ENCODE measurements at places on chromosomes 16 and 17. TPM values are rescaled to one million over a fixed set of nuclear protein-coding genes. Genes with fewer than 3 reads are reported as not detected.

The SPATA22 gene
- not detected for total RNA-seq

The ZNF385C gene
- total RNA-seq, result not detected

The BCAR1 gene
- total RNA-seq, result 0.61 TPM

The GRB7 gene
- total RNA-seq, result 0.64 TPM

DNA sequence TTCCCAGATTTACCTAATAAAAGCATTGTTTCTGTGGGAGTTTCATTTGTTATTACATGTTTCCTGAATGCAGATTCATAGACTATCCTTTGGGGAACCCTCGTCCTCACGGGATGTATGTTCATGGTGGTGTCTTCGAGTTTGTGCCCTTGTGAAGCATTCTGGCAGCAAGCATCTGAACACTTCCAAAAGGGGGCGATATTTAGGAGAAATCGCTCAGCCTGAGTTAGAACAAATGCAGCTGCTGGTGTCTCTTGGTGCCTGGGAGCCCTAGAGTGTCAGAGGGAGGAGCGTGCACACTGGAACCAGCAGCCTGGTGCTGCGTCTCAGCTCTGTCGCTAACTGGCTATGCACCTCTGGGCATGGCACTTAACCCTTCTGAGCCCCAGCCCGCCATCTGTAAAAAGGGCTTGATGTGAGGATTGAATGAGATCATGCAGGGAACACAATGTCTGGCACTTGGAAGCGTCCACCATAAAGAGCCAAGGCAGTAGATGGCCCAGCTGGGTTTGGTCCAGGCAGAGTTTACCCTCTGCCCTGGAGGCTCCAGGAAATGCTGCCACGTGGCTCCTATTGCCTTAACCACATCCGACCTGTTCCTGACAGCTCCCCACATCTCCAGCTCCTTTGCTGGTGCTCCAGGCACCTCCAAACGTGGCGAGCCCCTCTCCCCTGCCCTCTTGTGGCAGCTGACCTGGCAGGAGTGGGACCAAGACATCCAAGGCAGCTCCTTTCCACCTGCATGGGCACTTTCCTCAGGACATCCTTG is 25.0 kb upstream of the C16orf78 start:
- H3K27me3 ChIP-seq, result no peaks in the 10 kb centered on the region
- no peak overlapping the region for H3K4me3 ChIP-seq
- no peak overlapping the region for H3K27ac ChIP-seq
- H3K4me1 ChIP-seq, result no peaks in the 10 kb centered on the region

DNA sequence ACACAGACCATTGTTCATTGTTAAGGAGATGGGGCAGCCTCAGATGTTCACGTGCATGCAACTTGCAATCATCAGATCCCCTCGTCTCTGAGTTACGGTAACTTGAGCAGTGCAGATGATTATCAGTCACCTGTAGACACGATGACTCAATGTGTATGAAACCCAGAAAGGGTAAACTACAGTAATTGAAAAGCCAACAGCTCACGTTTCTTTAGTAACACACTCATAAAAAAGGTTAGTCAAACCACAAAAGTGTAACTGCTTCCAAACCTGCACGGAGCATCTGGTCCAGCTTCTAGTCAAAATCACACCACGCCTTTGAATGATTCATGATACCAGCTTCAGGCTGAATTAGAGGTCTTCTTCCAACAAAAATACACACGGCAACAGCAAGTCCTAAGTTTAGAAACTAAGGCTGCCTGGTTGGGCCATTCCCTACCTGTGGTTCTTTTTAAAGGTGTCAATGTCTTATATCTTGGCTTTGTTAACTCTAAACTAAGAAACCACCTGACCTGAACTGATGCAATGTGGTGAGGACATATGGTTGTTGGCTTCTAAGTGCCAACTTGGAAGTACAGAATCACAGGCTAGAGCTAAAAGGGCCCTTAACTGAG is 32.3 kb downstream of the GRB7 start:
- H3K27me3 ChIP-seq, result no peaks in the 10 kb centered on the region
- peak overlapping the region; percentile 38 for H3K4me3 ChIP-seq
- H3K27ac ChIP-seq, result peak overlapping the region; percentile 56

- no peaks in the 10 kb centered on the region for H3K36me3 ChIP-seq
- no peak for DNase-seq
- no peak overlapping the region for H3K4me3 ChIP-seq
- no peaks in the 10 kb centered on the region for H3K4me1 ChIP-seq
- peaks cover 2% of the 10 kb centered on the region for H3K27me3 ChIP-seq
- H3K27ac ChIP-seq, result no peak overlapping the region
Observed at GRCh38 chr16:65809627-65810026, 556.9 kb upstream of the CDH5 start.

DNA sequence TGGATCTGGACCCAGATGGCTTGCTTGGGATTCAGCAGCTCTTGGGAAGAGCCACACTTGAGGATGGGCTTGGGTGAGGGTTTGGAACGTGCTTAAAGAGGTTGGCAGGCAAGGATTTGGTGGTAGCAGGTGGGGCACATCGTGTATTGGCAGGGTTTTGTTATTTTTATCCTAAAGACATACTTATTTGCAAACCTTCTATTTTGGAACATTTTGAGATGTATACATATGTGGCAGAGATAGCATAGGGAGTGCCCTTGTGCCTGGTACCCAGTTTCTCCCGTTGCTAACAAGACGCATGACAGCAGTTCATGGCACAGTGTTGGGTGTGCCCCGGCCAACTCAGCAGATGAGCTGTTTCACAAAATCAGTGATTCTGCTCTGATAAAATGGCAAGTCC is 9.1 kb downstream of the BANP start:
- peak overlapping the region; percentile 3 for H3K27ac ChIP-seq
- H3K27me3 ChIP-seq, result no peaks in the 10 kb centered on the region
- peaks cover 63% of the 10 kb centered on the region for H3K4me1 ChIP-seq
- peaks cover 23% of the 10 kb centered on the region for H3K36me3 ChIP-seq
- DNase-seq, result no peak

DNA sequence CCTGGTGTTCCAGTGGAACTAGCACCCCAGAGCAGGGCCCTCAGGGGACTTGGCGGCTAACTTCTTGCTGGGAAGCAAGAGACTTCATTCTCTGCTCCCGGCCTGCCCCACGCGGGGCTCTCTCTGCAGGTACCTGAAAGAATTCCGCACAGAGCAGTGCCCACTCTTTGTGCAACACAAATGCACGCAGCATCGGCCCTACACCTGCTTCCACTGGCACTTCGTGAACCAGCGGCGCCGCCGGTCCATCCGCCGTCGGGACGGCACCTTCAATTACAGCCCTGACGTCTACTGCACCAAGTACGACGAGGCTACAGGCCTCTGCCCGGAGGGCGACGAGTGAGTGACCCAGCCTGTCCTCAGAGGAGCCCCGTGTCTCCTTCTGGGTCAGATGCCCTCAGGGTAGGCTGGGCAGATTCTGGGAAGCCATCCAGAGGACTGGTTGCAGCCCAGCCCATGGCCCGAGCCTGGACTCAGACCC is 25.1 kb downstream of the UNK start:
- DNase-seq, result no peak
- H3K27ac ChIP-seq, result no peak overlapping the region
- H3K4me1 ChIP-seq, result no peaks in the 10 kb centered on the region
- peaks cover 9% of the 10 kb centered on the region for H3K36me3 ChIP-seq
- no peak overlapping the region for H3K4me3 ChIP-seq

DNA sequence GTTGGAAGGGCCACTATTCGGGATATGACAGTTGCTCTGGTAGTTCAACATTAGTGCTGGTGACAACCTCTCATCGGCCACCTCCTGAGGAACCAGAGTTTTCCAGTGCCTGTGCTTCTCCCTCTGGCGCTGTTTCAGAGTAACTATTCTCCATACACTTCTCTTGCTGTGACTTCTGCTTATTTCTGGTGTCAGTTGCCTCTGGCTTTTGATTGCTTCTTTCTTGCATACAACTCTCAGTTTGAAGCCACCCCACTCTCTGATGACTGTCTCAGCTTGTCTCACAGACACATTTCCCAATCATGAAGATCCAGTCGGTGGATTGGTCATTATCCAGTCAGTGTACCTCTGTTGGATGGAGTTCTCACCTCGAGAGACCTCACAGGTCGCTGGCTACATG is 3.4 kb upstream of the TM4SF5 start:
- no peaks in the 10 kb centered on the region for H3K36me3 ChIP-seq
- H3K4me3 ChIP-seq, result no peak overlapping the region
- peaks cover 15% of the 10 kb centered on the region for H3K27me3 ChIP-seq
- H3K4me1 ChIP-seq, result peaks cover 13% of the 10 kb centered on the region

DNA sequence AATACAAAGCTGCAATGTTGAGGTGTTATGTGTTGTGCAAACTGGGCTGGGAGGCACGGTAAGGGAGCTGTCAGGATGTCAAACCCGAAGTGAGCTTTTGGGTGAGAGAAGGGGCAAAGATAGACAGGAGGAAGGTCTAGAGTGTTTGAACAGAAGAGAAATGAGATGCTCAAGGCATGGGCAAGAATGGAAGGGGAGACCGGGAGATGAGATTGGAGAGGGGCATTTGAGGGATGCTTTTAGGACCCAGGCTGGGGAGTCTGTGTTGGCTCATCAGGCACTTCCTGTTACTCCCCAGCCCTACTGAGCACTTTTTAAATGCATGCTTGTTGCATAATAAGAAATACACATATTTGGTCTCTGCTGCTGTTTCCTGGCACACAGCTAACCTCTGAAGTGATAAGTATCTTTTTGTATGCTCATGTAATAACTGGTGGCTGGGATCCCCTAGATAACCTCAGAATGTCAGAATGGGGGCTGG is 13.7 kb downstream of the UNC45B start:
- H3K4me3 ChIP-seq, result peak overlapping the region; percentile 62
- DNase-seq, result no peak

- H3K36me3 ChIP-seq, result no peaks in the 10 kb centered on the region
- peaks cover 16% of the 10 kb centered on the region for H3K27me3 ChIP-seq
- no peak overlapping the region for H3K4me3 ChIP-seq
- H3K4me1 ChIP-seq, result no peaks in the 10 kb centered on the region
- DNase-seq, result no peak
Observed at GRCh38 chr17:61468263-61468907, 16.2 kb downstream of the TBX4 start.

GRCh38 chr17:39193346-39193745 is 4.1 kb downstream of the CACNB1 start:
- peaks cover 23% of the 10 kb centered on the region for H3K4me1 ChIP-seq
- no peak for DNase-seq
- peaks cover 14% of the 10 kb centered on the region for H3K36me3 ChIP-seq
- H3K27me3 ChIP-seq, result no peaks in the 10 kb centered on the region
- H3K4me3 ChIP-seq, result no peak overlapping the region

DNA sequence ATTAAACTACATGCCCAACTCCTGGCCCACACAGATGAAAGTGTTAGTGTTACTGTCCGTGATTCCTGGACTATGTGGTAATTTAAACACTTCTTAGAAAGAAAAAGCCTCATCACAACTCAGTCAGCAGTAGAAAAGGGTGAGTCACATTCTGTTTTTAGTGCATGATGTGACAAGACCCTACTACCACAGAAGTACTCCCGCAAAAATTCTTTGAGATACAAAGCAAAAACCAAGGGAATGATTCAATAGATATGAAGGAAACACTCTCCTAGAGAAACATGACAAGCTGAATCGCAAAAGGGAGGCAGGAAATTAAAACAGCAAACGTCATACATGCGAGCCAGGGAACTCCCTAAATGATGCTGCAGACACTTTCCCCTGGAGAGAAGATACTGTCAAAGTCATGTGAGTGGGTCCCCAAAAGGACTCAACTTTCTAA is 14.4 kb downstream of the SNN start:
- H3K36me3 ChIP-seq, result peaks cover 57% of the 10 kb centered on the region
- H3K27ac ChIP-seq, result peak overlapping the region; percentile 61
- no peaks in the 10 kb centered on the region for H3K27me3 ChIP-seq
- DNase-seq, result no peak

- H3K27ac ChIP-seq, result no peak overlapping the region
- H3K27me3 ChIP-seq, result no peaks in the 10 kb centered on the region
- H3K36me3 ChIP-seq, result no peaks in the 10 kb centered on the region
- no peak overlapping the region for H3K4me3 ChIP-seq
Observed at GRCh38 chr16:14378131-14378551, 251.9 kb downstream of the PARN start.

GRCh38 chr16:22672830-22673210 is 141.1 kb upstream of the HS3ST2 start:
- H3K27ac ChIP-seq, result no peak overlapping the region
- H3K4me3 ChIP-seq, result no peak overlapping the region
- H3K36me3 ChIP-seq, result no peaks in the 10 kb centered on the region
- no peak for DNase-seq
- peaks cover 4% of the 10 kb centered on the region for H3K27me3 ChIP-seq
- H3K4me1 ChIP-seq, result no peaks in the 10 kb centered on the region

DNA sequence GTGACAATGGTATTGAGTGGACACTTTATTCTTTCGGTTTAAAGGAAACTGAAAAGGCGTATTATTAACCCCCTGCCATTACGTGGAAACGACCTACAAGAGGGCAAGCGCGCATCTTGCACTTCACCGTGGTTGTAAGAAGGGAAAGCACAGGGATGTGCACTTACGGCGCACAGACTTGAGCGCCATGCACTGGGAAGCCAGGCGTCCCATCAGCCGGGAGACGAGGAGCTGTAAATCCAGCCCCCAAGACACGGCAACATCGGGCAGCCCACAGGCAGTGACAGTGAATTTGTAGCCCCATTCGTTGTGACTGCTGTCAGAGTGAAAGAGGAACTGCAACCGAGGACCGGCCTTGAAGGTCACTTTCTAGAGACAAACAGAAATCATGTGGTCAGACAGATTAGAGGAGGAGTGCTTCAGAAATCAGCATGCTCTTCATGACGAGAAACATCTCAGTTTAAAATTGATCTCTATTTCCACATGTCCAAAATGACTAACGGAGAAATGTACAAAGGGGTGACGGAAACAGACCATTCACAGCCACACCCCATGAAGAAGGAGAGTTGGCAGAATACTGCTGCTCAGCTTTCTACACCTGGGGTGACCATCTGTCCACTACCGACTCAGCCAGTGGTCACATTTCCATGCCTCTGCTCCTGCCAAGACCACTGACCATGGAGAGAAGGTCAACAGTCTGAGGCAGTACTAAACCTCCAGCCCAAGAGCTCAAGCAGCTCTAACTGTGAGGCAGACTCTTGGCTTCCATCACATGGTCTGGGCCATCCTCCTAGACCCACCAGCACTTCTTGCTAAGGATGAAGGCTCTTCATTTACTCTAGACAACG is 68.6 kb downstream of the ZZEF1 start:
- DNase-seq, result no peak
- no peak overlapping the region for H3K27ac ChIP-seq
- peaks cover 58% of the 10 kb centered on the region for H3K36me3 ChIP-seq
- H3K27me3 ChIP-seq, result no peaks in the 10 kb centered on the region
- no peak overlapping the region for H3K4me3 ChIP-seq

DNA sequence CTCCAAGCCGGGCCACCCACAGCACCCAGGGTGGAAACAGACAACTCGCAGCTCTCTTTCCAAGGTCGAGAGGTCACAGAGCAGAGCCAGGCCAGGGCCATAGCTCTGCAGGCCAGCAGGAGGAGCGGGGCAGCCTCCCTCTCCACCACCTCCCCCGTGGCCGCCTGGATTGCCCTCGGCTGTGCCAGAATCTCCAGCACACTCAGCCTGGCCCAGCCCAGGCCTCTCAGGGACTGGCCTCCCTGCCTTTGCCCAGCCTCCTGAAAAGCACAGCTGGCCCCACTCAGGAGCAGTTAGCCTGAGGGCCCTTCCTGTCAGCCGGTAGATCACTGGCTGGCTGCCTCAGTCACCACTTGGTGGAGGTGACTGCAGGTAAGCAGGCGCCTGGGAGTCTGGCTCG is 85.8 kb upstream of the SEC14L1 start:
- no peak overlapping the region for H3K27ac ChIP-seq
- no peaks in the 10 kb centered on the region for H3K36me3 ChIP-seq
- no peak for DNase-seq
- peaks cover 5% of the 10 kb centered on the region for H3K4me1 ChIP-seq
- peaks cover 6% of the 10 kb centered on the region for H3K27me3 ChIP-seq

Measured in activated T-helper 1 cell treated with anti-CD3 and anti-CD28 coated beads, Interleukin-12 subunit alpha, Interleukin-12 subunit beta, Interleukin-2, Interleukin-4 antibody, amounts not matched to agents 30 ng/mL and 10 ng/mL and 1 ng/mL, durations not matched to agents 14 hours and 24 hours and 36 hours (primary cell).